Astrocyte (in vitro differentiated cells and primary cell): ENCODE measurements at places on chromosomes 11 and 22. TPM values are rescaled to one million over a fixed set of nuclear protein-coding genes. Genes with fewer than 3 reads are reported as not detected.

DNA sequence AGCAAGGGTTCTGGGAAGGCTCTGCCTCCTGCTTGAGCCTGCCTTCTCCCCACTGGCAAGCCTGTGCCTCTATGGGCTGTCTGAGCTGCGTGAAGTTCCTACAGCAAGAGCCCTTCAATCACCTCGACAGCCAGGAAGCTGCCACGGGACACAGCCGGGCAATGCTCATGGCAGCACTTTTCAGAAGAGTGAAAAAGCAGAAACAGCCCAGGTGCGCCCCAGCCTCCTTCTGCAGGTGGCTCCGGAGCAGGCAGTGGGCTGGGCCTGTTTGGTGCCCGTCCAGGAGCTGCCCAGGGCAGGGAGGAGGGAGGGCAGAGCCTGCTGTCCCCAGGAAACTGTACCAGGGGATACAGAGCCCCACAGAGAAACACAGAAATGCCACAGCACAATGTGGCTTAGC lies 24.6 kb upstream of the COMT start:
- no peak for DNase-seq

- no peak for DNase-seq
These were observed 219.4 kb upstream of the RAG2 start for GRCh38 chr11:36817336-36817965.

DNA sequence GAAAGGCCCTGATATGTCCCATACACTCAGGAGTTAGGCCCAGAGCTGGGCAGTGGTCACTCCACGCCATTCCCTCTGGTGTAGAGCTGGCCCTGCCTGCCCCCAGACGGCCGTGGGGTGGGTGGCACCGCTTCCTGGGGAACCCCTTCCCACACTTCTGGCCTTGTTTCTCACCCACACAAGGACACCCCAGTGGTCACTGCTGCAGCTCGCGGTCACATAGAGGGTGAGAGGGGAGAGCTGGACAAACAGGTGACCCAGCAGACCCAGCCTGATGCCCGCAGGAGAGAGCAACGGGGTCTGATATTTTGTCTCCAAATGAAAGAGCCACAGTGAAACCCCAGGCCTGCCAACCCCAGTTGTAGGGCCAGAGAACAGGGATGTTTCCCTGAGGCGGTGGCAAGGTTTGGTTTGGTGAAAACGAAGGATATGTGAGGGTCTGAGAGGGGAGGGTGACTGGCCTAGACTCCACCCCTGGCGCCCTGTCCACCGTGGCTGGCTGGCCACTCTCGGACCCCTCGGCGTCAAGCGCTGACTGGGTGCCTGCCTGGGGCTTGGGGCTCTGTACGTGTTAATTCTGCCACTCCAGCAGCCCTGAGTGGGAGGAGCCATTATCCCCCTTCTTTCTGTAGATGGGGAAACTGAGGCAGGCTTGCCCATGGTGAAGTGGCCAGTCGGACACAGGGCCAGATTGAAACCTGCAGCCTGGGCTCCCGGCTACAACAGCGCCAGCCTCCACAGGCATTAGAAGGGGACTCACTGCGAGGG lies 71.0 kb upstream of the PPARA start:
- DNase-seq: no peak

GRCh38 chr11:76783896-76784813 lies 999 bp downstream of the TSKU start:
- DNase-seq: peak; percentile 80

- DNase-seq: no peak
These were observed 650 bp downstream of the CST6 start for GRCh38 chr11:66012371-66012945.

GRCh38 chr11:73358071-73358470 lies 18.1 kb upstream of the RELT start:
- DNase-seq: no peak

- DNase-seq: peak; percentile 25
These were observed 27.9 kb downstream of the TCIRG1 start for GRCh38 chr11:68066742-68067141.

DNA sequence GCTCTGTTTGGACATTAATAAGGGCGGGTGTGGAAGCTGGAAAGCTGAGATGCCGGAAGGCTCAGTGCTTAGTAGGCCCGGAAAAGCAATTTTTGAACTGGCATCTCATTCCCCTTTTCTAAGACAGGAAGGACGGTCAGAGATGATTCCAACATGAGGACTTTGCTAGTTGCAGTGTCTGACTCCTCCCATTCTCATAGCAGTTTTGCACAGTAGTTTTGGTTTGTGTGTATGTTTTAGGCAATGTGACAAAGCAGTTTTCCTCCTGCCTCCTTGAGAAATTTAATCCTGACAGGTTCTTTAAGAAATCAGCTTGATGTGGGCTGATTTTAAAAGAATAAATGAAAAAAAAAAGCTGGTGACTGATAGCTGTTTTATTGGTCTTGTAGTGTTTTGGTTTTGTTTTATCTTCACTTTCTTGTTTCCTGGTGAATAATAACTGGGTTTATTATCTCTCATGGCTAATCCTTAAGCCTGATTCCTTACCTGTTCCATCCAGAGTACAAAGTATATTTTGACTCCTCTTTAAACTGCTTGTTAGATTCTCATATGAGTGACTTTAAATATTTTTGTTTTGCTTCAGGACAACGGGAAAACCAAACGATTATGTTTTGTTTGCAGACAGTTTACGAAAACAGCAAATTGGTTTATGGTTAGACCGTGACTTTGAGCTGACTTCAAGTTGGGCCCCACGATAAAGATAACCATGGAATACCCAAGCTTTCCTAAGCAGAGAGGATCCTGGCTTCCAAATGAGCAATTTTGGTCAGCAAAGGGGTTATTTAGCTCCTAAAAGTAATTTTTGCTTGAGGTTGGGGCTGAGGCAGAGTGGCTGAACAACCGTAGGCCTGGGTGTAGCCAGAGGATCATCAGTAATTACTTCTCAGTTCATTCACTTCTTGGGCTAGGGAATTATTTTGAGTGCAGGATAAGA lies 3.4 kb downstream of the PTPRJ start:
- DNase-seq: no peak

DNA sequence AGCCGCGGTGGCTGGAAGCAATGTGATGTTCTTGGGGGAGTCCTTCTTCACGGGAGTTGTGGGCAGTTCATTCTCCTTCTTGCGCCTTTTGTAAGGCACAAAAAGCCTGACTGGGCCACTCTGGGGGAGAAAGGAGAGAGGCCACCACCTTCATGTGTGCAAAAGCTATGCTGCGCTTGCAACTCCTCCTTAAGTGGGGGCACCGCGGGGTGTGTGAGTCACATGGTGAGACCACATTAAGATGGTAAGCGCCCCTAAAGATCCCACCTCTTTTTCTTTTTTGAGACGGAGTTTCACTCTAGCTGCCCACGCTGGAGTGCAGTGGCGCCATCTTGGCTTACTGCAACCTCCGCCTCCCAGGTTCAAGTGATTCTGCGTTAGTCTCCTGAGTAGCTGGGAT lies 14.1 kb downstream of the DEAF1 start:
- no peak for DNase-seq

- DNase-seq: no peak
These were observed 1.8 kb upstream of the OR2D2 start for GRCh38 chr11:6894097-6894496.

The GPR83 gene
- total RNA-seq: 0.14 TPM in 1 of 2 replicates, not detected in the other

The MUC15 gene
- total RNA-seq: 0.10 and 0.16 TPM in 2 replicates

The CLDN5 gene
- not detected in 2 replicates for total RNA-seq

The TMEM126B gene
- total RNA-seq: 50.9 and 51.3 TPM in 2 replicates

The CAVIN3 gene
- 51.0 and 57.3 TPM in 2 replicates for total RNA-seq

The OR5P2 gene
- 1.2 and 1.4 TPM in 2 replicates for total RNA-seq

The MS4A12 gene
- total RNA-seq: 0.31 TPM in 1 of 2 replicates, not detected in the other
